ENCODE measurements at places on chromosomes 11 and 22.

- peak; percentile 69 for DNase-seq
These were observed at the start of gene MICALL1 for GRCh38 chr22:37905534-37906363. Gene MICALL1, plus strand, starts transcription at chr22:37906297. Its CDS starts 126 bp downstream, at chr22:37906423.

DNA sequence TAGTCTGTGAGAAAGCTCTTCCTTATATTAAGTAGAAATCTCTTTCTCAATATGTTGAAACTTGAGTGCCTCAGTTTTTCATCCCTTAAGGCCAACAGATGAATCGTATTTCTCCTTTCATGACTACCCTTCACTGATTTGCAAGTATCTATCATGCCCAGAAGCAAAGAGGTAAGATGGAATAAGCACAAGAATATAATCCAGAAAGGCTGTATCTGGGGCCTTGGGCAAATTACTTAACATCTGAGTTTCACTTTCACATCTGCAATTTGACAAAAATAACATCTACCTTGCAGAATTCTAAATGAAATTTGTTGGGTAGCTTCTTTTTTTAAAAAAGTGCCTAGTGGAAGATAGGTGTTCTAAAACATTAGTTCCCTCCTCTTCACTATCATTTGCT is 552.4 kb upstream of the ANO5 start:
- no peak for DNase-seq

DNA sequence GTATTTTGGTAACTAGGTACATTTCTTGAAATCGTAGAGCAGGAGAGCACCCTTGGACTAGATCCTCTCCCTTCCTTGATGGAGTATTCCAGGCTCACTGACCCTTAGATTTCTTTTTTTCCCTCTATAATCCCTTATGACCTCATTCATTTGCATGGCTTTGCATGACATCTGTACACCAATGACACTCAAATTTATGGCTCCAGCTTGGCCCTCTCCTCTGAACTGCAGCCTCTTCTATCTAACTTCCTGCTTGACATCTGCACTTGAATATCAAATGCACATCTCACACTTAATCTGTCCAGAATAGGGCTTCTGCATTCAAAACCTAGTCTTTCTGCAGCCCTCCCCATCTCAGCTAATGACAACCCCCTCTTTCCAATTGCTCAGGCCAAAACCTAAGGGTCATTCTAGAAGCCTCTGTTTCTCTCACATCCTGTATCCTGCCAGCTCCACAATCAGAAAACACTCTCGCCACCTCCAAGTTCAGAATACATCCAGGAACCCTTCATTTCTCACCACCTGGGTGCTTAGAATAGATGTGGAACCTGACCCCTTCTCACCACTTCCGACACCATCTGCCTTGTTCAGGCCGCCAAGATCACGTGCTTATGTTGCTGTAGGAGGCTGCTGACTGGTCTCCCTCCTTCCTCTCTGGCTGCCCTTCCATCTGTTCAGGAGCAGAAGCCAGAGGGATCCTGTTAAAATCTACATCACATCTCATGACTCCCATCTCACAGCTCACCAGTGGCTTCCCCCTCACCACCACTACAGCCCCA is 138.9 kb upstream of the MTNR1B start:
- peak; percentile 13 for DNase-seq

- DNase-seq = no peak
These were observed 14.6 kb downstream of the MARK2 start for GRCh38 chr11:63853476-63853875.

- no peak for DNase-seq
These were observed 987.6 kb downstream of the NTM start for GRCh38 chr11:132357811-132358572.

GRCh38 chr11:104736502-104736901 is 161.8 kb downstream of the CASP12 start:
- no peak for DNase-seq

- no peak for DNase-seq
These were observed 52.4 kb upstream of the CD5 start for GRCh38 chr11:61049859-61050258.

DNA sequence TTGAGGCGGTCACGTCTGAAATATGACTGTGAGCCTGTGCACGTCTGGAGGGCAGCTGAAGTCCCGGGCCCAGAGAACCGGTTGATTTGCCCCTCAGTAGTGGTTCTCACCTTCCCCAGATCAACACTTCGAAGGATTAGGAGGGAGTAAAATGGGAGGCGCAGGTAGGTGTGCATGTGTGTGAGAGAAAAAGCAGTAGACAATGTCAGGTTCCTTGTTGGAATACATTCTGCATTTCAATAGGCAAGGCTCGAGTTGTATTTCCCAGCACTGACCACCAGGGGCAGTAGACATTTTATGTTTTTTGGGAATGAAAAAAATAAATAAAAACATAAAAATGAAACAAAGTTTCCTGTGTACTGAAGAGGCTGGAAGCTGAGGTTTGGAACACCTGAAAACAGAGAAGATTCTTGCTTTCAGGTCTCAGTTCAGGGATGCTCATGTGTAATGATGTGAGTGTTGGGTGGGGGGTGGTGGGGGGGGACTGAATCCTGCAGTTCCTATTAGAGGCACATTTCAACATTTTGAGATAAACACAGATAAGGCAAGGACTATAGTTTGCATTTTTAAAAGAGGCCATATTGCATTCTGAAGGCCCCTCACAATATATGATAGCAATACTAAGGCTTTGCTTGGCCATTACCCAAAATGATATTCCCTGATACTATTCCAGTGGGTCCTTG is 333.9 kb downstream of the CADM1 start:
- peak; percentile 7 for DNase-seq

- DNase-seq = peak; percentile 76
These were observed 217.6 kb upstream of the CARD18 start for GRCh38 chr11:105357146-105357545.

DNA sequence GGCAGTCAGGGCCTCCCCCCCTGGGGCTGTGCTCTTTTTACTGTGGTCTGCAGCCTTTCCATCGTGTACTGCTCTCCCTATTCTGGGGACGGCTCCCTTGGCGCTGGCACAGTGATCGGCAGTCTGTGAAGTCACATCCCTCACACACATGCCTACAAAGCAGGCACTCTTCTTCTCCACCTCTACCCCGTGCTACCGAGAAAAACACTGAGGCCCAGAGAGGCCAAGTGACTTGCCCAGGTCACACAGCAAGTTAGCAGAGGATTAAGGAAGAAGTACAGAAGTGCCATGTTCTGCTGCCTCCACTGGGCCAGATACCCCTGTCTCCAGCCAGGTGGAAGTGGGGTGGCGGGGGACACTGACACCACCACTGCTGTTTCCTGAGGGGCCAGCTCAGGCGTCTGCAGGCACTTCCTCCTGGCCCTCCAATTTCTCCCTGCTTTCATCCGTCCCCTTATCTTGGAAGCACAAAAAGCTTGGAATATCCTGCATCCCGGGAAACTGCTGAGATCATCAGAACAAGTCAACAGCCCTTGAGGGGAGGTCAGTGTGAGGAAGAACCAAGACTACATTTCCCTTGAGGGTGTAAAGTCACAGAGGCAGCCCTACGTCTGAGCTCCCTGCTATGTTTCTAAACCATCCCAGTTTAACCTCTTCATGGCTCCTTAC is 30.2 kb upstream of the KLHL35 start:
- no peak for DNase-seq

DNA sequence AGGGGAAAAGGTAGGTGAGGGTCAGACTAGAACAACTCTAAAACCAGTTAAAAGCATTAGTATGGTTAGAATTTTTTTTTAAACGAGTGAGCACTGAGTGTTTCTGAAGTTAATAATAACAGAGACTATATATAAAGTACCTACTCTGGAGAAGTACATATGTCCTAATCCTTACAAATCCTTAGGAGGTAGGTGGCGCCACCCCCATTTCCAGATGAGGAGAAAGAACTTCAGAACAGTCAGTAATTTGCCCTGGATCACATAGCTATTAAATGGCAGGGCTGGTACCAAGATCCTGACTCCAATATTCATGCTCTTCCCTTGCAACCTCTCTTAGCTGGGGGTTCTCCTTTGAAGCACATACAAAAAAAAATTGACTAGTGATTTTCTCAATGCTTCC is 80.5 kb downstream of the CLPB start:
- peak; percentile 22 for DNase-seq

DNA sequence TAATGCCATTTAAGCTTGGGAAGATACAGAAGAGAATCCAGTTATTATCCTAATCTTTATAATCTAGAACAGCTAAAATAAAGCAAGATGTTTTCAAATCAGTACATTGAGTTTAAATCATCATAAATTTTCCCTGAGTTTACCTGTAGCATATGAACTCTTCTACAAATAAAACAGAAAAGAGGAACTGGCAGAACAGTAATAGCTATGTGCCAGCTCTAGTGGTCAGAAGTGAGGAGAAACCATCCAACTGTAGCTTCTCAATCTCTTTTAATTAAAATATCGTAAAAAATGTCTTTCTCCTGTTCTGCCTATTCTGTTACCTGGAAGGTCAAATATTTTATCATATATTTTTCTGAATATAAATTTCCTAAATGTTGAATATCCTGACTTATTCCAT is 266.9 kb downstream of the SOX6 start:
- no peak for DNase-seq

DNA sequence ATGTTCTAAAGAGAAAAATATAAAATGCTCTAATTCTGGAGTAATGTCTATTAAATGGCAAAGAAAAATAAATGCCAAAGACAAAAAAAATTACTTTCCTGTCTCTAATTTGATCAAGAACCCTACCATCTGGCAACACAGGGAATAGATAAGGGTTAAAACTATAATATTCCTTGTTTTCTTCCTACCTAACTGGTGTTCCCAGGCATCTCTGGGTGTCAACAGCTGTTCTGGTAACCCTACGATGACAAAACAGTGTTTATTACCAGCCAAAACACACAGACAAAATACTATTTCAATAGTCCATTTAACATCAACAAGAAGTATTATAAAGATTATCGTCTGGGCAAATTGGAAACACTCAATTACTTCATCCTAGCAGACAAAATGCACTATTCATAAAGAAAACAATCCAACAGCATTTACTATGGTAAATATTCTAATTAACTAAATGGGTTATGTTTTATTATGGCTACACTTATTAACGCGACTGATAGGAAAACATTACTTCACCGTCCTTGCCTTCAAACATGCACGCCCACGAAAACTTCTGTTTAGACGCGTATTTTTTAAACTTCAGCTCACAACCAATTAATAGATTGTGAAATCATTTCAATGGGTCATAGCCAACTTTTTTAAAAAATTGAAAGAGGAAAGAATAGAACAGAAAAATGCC is 50.6 kb downstream of the LGR4 start:
- no peak for DNase-seq

DNA sequence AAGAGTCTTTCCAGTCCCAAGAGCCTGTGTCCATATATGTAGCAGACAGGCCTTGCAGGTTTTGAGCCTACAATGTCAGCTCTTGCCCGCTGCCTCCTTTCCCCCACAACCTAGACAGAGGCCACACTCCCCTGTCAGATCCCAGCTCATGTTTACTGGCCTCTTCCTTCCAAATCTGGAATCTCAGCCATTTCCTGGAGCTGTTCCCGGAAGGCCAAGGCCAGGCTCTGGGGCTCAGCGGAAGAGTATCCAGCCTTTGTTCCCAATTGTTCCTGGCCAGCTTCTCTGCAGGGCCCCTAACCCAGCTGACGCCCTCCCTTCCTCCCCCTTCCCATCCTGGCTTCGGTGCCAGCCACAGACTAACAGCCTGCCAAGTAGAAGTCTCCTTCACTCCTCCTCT is 1.0 kb upstream of the ROBO4 start:
- no peak for DNase-seq

GRCh38 chr11:8604078-8604723 is 10.2 kb upstream of the STK33 start:
- DNase-seq = peak; percentile 32

GRCh38 chr11:126546191-126546590 is 190.7 kb downstream of the ST3GAL4 start:
- no peak for DNase-seq

DNA sequence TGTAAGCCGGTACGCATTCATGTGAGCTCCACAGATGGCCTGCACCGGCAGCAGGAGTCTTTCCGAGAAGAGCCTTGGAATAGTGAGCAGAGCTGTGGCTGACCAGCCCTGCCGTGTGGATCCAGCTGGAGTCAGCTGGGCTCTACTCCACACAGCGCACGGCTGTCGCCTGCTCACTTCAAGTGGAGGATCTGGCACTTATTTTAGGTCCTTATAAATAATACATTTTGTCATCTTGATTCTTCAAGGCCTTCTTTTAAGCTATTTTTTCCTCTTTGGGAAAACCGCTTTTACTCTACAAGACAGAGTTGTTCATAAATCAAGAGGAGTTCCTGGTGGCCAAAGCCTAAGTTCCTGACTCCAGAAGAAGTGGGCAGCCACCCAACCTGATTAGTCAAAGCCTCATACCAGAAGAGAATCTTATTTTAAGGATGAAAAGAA is 93.8 kb downstream of the KCNC1 start:
- no peak for DNase-seq

DNA sequence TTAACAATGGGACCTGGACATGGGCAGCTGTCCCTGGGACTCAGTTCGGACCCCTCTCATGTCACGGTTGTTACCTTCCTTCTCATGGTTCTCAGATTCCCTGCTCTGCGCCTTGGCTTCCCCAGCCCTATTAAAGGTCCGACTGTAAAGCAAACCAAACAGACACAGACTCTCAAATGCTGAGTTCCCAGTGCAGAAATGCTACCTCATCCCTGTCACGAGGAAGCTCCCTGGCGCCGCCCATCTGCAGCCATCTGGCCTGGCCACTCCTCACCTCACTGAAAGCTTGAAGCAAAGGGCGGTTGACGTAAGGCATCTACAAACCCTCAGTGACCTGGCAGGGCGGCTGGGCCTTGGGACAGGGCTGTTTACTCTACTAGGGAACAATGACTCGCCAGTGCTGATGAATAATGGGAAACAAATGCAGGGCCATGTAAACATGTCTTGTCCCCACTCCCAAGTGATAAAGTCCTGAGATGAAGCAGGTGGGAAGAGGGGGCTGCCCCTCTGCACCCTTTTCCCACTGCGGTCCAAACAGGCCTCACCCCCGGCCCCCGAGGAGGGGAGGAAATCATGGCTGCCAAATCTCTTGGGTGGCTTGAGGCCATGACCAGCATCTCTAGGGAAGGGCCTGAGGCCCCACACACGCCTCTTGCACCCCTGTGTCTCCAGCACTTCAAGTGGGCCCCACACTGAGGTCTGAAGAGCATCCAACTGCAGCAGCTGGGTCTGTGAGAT is 49.3 kb downstream of the SCUBE1 start:
- DNase-seq = peak; percentile 28

DNA sequence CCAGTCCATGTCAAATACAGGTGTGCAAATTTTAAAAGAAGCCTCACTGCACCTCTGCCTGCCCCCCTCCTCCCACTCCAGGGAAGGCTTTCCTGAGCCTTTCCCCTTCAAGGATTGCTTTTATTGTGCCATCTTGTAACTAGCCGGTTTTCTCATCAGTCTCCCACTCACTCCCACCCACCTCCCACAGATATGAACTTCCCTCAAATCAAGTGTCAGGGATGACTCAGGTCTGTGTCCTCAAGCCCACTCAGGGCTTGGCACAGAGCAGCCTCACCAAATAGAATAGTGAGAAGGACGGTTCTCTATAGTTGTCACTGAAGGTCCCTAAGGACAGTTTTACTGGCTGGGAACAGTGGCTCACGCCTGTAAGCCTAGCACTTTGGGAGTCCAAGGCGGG is 43.0 kb downstream of the THAP12 start:
- no peak for DNase-seq

Data from SW480 (cell line).